ENCODE measurements at places on chromosomes 7 and 10.

DNA sequence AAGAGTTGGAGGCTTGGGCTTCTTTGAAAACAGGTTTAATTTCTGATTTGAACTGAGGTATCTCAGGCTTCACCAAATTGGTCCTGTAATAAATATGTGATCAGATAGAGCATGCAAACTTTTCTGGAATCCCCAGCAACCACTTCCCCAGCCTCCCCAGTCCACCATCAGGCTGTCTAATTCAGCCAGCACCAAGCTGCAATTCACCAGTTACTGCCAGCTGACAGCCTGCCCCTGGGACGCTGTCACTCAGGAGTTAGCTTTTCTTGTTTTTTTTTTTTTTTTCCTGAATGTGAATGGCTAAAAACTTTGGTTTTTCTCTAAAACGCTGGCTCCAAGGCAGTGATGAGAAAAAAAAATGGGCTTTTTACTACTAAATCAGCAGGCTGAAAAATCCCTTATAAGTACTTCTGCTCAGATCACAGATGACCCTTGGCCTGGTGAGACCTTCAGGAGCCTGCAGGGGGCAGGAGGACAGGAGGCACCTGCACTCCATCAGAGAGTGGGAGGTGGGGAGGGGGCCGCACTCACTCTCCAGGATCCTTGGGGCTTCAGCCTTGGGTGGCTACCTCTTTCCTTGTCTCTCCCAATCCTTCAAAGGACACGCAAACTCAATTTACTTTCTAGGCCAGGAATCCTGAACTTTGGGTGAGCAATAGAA is 349.4 kb downstream of the GATA3 start:
- no peak for DNase-seq

GRCh38 chr7:141674171-141674671 is 27.7 kb downstream of the DENND11 start:
- DNase-seq: no peak

- DNase-seq: no peak
Measured at GRCh38 chr10:116124777-116125176, 148.2 kb downstream of the GFRA1 start.

DNA sequence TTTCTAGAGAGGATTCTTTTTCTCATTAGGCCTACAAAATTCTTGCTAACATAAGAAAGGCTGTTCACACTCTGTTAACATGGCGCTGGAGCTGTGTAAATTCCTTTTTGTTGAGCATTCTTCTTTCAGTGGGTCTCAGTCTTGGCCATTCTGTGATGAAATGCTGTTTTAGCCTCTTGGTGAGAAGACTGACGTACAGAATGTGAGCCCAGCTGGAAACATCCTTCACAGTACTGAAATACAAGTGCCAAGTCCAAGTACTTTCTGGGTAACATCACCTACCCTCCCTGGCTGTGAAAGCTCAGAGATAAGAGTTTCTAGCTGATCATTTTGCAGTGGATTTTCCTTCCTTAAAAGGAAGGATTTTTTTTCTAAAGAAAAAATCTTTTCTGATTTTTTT is 231.8 kb downstream of the AHR start:
- no peak for DNase-seq

DNA sequence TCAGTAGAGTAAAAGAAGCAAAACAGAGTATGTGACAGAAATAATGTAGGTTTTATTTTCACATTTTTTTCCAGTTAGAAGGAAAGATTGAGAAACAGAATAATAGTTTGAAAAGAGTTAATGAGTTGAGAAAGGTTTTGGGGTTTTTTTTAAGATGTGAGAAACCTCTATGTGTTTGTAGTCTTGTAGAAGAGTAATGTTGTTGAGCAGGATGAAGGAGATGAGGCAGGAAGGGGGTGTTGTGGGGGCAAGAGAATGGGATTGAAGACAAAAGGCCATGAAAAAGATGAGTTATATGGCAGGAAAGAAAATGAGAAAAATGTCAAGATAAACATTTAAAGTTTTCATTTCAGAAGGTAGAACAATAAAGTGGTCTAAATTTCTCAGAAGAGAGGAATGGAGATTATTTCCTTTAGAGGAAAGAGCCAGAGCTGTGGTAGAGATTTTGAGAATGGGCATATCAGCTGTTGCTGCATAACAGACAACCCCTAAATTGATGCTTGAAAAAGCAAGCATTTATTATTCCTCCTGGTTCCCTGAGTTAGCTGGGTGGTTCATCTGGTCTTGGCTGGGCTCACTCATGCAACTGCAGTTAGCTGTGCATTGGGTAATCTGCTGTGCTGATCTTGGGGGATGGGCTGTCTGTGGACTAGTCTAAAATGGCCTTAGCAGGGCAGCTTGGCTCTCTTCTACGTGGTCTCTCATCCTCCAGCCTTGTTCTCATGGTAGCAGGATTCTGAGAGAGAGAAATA is 27.1 kb downstream of the PCGF5 start:
- no peak for DNase-seq

- DNase-seq: peak; percentile 71
Measured at GRCh38 chr10:16779384-16779915, 37.8 kb downstream of the RSU1 start.

GRCh38 chr10:108592956-108593355 is 1330.4 kb downstream of the XPNPEP1 start:
- no peak for DNase-seq

DNA sequence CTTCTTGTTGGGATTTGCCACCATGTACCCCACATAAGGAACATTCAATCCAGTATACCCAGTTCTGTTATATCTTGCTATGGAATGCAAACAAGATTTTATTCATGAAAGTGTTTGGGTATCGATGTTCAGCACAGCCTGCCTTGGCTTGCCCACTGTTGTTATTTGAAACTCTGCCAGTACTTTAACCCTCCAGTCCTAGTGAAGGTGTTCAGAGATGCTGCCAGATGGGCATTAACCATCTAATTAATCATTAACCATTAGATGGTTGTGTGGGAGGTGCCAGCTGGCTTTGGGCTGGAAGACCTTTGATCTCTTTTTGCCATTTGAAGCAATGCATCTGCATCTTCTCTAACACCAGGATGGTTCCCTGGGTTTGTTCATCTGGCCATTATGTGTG is 363.0 kb downstream of the SH2D4B start:
- DNase-seq: no peak

GRCh38 chr10:79220307-79220706 is 127.0 kb upstream of the PPIF start:
- DNase-seq: no peak

DNA sequence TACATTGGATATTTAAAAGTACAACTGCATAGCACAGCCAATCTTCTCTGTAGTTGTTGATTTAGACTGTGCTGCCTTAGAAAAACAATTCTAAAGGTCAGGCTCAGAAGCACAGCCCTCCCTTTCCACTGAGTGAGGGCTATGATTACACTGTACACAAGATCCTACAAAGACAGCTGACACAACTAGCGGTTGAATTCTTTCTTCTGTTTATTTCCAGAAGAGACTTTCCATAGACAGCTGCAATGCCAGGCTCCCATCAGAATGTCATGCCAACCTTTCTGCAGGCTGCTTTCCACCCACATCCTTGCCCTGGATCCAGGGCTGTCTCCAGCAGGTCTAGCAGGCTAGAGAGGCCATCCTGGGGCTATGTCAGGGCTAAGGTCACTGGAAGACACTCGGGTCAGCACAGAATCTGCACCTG is 39.3 kb downstream of the FAM13C start:
- no peak for DNase-seq

DNA sequence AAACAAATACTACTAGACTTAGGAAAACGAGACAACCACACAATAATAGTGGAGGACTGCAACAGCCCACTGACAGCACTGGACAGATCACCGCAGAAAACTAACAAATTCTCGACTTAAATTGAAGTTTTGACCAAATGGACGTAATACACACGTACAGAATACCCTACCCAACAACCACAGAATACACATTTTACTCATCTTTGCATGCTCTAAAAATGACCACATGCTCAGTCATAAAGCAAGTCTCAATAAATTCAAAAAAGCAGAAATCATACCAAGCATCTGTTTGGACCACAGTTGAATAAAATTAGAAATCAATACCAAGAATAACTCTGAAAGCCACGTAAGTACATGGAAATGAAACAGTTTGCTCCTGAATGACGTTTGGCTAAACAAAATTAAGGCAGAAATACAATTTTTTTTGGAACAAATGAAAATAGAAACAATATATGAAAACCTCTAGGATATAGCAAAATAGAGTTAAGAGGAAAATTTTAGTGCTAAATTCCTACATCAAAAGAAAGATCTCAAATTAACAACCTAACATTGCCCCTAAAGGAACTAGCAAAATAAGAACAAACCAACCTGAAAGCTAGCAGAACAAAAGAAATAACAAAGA is 30.6 kb downstream of the MAPK8 start:
- no peak for DNase-seq

DNA sequence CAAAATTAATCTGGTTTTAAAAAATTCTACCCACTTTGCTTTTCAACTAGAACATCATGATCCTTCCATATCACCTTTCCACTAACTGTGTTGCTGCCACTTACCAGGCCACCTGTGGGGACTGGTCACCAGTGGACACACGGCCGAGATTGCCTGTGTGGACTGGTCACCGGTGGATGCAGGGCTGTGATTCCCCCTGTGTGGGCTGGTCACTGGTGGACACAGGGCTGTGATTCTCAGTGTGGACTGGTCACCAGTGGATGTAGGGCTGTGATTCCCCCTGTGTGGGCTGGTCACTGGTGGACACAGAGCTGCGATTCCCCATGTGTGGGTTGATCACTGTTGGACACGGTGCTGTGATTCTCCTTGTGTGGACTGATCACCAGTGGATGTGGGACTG is 27.0 kb downstream of the UPP1 start:
- DNase-seq: no peak

- DNase-seq: no peak
Measured at GRCh38 chr7:139623518-139623917, 100.0 kb downstream of the CLEC2L start.

DNA sequence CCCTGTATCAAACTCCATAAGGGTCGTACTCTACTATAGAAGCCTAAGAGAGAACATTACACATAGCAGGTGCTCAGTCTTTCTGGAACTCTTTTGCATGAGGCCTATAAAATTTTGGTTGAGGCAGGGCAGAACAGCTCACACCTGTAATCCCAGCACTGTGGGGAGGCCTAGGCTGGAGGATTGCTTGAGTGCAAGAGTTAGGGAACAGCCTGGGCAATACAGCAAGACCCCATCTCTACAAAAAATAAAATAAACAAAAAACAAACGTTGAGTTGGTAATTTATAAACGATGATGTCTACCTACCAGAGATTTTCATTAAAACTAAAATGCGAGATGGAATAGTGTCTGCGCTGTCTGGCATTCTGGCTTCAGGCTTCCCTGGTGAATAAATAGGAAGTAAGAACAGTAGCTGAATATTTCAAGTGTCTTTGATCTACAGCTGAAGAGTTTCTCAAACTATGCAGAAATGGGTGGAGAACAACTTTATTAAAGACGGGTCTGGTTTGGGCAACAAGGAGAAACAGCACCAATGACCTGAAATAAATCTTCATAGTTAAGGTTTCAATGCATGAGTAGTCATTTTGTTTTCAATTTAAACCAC is 774 bp downstream of the PON2 start:
- no peak for DNase-seq

- DNase-seq: no peak
Measured at GRCh38 chr7:47303695-47304453, 278.0 kb downstream of the TNS3 start.

- DNase-seq: no peak
Measured at GRCh38 chr7:140684066-140684950, 11.6 kb downstream of the ADCK2 start.

GRCh38 chr10:79158402-79159097 is 89.8 kb downstream of the ZMIZ1 start:
- no peak for DNase-seq

- no peak for DNase-seq
Measured at GRCh38 chr7:9557853-9558252, 1124.4 kb downstream of the NXPH1 start.

- no peak for DNase-seq
Measured at GRCh38 chr7:122790591-122790990, 87.9 kb upstream of the RNF148 start.

GRCh38 chr7:45885264-45885882 is 2.9 kb upstream of the IGFBP1 start:
- no peak for DNase-seq

- DNase-seq: no peak
Measured at GRCh38 chr7:539731-540411, 20.2 kb upstream of the PDGFA start.

DNA sequence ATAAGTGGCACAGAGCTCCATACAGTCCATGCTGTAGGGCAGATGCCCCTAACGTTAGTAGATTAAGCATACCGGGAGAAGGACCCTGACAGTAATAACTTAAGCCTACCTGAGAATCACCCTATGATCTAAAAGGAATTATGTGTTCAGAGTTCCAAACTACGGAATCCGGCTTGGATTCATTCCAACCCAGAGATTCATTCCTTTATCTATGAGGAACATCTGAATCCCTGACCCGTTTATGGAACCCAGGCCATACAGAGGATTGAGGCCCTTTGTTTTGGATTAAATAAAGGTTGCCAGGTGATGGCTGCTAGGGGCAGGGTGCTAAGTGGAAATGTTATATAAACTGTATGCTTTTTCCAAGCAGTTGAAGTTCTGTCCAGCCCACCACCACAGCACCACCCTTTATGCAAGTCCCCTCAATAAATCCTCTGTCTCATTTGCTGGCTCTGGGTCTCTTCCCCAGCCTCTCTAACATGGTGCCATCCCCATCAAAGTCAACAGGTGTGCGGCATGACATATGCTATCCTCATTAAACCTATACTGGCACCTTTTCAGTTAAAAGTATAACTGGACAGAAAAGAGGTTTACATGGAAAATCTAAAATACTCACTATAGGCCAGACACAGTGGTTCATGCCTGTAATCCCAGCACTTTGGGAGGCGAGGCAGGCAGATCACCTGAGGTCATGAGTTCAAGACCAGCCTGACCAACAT is 9.1 kb upstream of the ANAPC16 start:
- no peak for DNase-seq

DNA sequence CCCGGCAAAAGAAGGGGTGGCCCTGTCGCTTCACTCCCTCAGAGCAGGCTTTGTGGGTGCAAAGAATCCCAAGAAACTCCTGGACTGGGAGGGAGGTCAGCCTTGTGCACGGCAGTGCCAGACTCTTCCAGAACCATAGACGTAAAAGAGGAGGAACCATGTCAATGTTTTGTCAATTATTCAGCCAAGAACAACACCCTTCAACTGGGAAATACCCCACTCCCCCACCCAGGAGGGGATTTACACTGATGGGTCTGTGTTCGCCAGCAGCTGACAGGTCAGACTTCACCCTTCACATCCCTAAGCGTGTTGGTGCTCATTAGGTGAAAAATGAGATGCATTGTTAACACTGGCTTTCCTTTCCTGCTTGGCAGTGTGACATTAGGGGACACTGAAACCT is 116.8 kb upstream of the BMPER start:
- DNase-seq: no peak

DNA sequence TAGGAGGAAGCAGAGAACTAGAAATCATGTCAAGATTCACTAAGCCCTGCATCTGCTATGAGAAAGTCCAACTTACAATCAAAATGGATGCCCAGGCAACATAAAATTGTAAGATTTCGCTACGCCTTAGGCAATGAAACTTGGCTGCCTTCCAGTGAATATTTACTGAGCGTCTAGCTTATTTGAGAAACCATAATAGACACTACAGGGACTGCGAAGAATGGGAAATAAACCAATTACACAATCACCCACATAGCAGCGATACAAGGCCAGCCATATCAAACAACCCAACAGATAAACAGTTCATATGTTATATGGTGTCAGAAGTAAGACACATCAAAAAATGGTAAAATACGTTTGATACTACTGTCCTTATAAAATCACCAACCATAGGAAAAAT is 545.0 kb upstream of the C7orf33 start:
- no peak for DNase-seq

- no peak for DNase-seq
Measured at GRCh38 chr7:129166745-129167144, 21.7 kb upstream of the SMO start.

Data from stimulated activated CD8-positive, alpha-beta memory T cell treated with anti-CD3 and anti-CD28 coated beads, Interleukin-4, amount 100 ng/mL, for 48 hours (primary cell).